Gastrocnemius medialis (tissue), 4 donors: ENCODE measurements at places on chromosomes 12 and 14. TPM values are rescaled to one million over a fixed set of nuclear protein-coding genes. Genes with fewer than 3 reads are reported as not detected.

DNA sequence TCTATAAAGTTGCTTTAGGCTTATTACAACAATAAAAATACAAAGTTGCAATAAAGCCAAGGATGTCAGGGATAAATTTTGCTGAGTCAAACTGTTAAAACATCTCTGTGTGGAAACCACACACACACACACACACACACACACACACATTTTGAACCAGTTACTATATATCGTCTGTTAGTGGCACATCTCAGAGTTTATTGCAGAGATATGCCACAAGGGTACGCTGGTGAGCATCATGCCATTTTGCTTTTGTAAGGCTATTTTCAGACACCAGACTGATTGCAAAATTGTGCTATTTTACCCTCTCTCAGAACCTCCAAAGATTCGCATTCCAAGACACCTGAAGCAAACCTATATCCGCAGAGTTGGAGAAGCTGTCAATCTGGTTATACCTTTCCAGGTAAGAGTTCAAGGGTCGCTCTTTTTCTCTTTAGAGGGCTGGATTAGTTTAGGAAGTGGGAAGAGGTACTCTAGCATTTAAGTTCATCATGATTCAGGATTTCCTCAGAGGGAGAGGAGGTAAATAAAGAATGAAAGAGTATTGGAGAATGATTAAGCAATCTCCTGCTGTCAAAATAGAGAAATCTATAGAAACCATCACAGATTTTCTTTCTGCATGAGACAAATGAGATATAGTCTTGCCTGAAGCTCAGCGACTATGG, 27.3 kb upstream of the CHPT1 start:
- no peak for DNase-seq

DNA sequence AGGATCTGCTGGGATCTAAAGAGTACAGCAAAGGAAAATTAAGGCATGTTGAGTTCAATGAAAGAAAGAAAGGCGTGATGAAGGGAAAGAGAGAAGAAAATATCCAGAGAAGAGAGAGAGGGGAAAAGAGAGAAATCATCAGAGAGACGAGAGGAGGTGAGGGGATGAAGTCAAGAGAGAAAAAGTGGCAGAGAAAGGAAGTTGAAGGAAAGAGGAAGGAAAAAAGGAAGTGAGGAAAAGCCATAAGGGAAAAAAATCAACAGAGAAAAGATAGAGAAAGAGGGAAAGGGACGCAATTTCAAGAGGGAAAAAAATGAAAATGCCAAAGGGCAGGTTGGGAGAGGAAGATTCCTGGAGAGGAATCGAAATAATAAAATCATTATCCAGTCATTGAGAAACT, 40.4 kb downstream of the LLPH start:
- DNase-seq = no peak

GRCh38 chr14:105144666-105145380, 23.8 kb downstream of the JAG2 start:
- DNase-seq = peak; percentile 11

- no peak for DNase-seq
Observed at GRCh38 chr14:23353433-23353780, 720 bp upstream of the SLC22A17 start.

DNA sequence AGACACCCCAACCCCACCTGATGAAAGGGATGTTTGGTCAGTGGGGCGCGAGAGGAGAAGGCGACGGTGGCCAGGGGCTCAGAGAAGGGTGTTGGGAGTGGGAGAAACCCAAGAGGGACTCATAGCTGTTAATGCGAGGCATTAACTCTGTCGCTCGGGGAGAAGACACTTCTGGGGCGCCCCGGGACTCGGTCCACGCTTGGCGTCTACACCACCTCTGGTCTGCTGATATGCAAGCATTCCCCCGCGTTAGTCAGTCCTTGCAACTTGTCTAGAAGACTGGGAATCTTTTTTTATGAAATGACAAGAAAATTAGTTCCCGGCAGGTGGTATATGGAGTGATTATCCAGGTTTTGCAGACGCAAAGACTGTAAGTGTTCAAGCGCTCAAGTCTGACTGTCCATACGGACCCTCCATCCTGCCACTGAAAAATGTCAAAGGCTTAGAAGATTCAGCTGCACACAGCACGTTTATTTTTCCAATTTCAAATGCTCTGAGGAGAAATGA, 360 bp upstream of the SLC35F4 start:
- no peak for DNase-seq

DNA sequence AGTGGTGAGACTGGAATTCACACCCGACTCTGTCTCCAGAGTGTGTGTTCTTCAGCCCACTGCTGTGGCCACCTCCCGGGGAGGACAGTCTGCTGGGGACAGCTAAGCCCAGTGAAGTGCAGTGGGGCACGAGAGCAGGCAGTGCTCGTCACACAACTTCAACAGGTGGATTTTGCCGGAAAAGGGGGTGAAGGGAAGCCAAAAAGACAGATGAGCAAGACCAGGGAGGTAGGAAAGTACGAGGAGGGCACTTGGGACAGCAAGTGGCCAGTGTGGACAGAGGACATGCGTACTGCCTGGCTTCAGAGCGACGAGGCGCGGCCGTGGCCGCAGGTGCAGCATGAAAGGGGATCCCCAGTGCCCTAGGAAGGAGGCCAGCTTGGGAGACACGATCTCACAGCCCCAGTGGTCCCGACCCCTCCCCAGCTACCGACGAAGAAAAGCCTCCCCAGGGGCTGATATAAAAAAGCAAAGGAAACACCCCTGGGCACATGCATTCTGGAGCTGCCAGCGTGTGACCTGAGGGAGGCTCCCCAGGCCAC, 96.1 kb downstream of the FBXL14 start:
- DNase-seq = no peak

- no peak for DNase-seq
Observed at GRCh38 chr14:104184506-104184905, 46.1 kb downstream of the KIF26A start.

DNA sequence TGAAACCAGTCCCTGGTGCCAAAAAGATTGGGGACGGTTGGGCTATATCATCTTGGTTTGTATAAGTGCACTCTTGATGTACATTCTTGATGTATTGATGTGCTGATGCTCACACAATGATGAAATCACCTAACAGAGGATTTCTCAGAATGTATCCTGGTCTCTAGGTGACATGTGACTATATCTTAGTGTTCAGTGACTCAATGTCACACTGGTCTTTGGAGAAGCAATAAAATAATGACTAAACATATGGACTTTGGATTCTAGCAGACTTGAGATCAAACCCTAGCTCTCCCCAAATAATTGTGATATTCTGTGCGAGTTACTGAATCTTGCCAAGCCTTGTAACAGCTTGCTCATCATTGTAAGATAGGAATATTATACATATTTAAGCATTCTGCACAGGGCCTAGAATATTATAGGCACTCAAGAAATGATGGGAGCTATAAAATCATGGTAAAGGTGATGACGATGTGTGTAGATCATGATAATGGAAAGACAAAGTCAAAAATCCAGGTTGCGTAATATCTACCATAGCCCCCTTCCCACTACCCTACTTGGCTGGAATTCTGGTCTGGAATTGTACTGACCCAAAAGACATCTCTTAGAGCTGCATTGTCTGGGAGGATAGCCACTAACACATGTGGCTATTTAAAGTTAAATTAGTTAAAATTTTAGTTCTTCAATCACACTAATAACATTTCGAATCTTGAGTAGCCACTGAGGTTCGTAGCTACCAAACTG, 117.6 kb upstream of the PWP1 start:
- no peak for DNase-seq

DNA sequence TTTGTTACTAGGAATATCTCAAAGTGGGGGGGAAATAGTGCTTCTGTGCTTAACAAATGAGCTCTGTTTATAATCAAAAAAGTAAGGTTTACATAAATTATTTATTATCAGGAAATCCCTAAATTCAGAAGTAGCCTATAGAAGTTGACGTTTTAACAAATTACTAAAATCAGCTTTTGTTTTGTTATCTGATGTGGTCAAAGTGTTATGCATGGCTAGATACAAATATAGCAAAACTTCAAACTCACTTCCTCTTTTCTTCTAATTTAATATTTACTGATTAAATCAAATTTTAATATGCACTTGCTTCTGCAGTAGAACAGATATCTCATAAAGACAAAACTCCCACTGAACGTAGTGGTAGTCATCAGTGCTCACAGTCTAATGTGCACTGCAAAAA, 47.5 kb downstream of the GARIN6 start:
- DNase-seq = no peak

DNA sequence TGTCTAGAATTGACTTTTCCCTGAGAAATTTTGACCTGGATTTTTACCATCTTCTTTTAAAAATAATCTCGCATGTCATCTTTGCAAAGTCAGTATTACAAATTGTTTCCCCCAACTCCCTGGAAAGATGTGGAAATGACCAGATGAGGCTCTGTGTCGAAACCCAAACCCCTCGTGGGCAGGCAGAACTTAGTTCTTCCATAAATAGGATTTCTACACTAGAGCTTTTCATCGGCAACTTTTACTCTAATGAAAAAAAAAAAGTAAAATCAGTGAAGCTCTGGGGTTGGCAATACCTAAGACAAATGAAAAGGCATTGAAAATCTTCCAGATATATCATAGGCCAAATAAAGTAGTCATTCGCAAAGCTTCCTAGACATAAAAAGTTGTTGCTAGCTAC, 17.0 kb downstream of the SSPN start:
- DNase-seq = no peak

DNA sequence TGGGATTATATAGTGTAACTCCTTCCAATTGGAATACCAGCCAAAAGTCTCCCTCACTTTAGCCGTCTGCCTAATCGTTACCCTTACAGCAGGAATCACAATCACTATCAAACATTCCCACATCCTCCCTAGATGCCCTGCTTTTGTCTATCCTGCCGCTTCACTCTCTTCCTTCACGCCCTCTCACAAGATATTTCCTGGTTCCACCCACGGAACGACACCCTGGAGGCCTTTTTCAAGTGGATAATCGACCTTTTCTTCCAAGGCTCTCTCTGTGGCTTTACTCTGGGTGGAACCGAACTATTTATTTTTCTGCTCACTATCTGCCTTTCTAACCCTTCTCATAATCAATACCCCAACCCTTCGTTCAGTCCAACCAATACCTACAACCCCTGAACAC, 58.9 kb downstream of the MOK start:
- DNase-seq = no peak

DNA sequence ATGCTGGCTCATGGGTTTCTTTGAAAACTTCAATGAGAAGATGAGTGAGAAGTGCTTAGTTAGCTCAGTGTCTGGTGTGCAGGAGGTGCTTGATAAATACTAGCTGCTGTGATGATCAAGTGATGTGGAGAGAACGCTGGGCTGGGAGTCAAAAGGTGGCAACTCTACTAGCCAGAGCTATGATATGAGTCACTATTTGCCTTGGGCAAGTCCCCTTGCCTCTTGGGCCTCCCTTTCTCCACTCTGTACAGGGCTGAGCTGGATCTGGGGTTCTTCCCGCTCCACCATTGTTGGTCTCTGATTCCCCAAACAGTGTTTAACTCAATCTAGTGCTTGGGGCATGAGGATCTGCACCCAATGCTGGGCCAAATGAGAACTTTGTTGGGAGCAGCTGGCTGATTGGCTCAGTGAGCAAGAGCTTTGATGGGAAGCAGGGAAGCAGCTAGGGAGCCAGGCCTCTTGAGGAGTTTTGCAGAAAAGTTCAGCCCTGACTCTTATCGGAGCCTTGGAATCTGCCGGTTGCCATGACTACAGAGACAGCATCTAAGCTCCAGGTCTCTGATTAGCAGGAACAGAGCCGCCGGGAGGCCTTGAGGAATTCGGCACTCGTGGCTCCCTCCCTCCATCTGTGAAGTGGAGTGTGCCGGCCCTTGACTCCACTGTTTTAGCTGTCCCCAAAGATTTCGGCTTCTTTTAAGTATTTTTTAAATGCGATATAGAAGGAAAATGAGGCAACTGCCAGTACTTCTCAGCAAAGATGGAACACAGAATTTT, 82.1 kb upstream of the HSPB8 start:
- DNase-seq = no peak

DNA sequence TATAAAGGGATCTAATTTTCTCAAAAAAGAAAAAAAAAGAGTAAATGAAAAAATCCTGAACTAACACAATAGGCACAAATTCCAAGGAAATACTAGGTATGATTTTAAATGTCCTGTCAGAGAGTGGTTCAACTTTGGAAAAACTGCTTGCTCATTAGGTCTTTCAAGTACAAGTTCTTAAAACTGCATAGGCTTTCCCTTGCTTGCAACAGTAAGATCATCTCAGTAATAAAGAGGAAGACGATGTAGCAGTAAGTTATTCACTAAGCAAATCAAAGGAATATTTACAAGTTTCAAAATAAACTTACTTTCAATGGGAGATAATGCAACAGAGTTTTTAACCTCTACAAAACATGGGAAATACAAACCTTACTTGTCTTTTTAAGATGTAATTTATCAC, 21.6 kb downstream of the CORO1C start:
- DNase-seq = no peak

DNA sequence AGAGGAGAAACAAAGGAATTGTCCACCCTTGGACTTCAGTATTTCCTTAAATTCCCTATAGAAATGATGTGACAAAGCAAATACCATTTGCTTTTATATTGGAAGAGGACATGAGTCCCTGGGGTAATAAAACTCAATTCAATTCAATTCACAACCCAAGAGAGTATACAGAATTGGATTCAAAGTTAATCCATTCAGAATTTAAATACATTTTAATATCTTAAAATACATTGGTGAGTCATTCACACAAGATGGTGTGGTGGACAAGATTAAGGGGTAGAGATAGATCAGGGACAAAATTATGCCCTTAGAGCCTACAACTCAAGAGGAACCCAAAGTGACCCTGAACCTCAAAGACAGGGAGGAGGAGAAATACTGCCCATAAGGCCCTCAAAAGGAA, 495.0 kb upstream of the TMPO start:
- no peak for DNase-seq

GRCh38 chr14:68528040-68528687, 264.7 kb downstream of the ZFP36L1 start:
- DNase-seq = no peak

- no peak for DNase-seq
Observed at GRCh38 chr12:84994426-84994825, 41.7 kb downstream of the TSPAN19 start.

DNA sequence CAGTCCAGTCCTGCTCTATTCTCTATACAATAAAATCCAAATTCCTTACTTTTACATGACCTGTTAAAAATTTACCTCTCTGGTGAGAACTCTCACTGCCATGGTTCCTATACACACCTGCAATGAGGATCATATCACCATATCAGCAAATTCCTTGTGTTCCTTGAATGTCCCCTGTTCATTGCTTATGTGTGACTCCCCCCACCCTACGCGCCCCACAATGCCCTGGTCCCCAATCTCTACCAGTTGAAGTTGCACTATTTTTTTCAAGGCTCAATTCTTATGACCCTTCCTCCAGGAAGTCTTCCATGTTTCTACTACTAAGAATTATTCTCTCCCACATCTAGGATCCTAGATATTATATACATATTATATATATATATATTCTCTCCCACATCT, 82.2 kb upstream of the NEDD1 start:
- DNase-seq = no peak

GRCh38 chr14:96119947-96120346, 80.8 kb downstream of the C14orf132 start:
- DNase-seq = no peak

GRCh38 chr12:46409974-46410373, 37.4 kb upstream of the SLC38A2 start:
- no peak for DNase-seq

The HELB gene
- 1.1 TPM for total RNA-seq

The EID3 gene
- total RNA-seq = 1.1 TPM

The SYCP3 gene
- total RNA-seq = not detected

The ORMDL2 gene
- 23.1 TPM for total RNA-seq

The MSRB3 gene
- 46.4 TPM for total RNA-seq

The RASSF9 gene
- total RNA-seq = 0.49 TPM

The PPP4R4 gene
- total RNA-seq = not detected

The AGAP2 gene
- 5.1 TPM for total RNA-seq

The SMAGP gene
- total RNA-seq = 3.5 TPM

The GLIPR1L1 gene
- not detected for total RNA-seq
